ENCODE measurements at places on chromosomes 16 and 17. TPM values are rescaled to one million over a fixed set of nuclear protein-coding genes. Genes with fewer than 3 reads are reported as not detected.

DNA sequence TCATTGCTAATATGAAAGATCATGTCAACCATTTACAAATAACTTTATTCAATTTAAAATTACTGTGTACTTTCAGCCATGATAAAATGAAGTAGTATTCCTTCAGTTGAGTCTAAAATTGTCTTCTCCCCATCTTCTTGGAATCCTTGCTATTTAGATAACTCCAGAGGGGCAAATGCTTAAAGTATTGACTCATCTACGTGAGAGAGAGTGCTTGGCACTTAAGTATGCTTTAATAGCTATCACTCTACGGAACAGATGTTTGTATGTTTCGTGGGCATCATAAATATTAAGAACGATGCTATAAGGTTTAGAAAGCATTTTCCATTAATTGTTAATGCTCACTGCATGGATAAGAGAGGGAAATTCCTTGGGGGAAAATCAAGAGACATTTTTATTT, 69.3 kb upstream of the MED13 start:
- no peak for DNase-seq

- DNase-seq = no peak
These were observed 3.0 kb downstream of the EME1 start for GRCh38 chr17:50375858-50376538.

DOK4 gene
- polyA plus RNA-seq = 36.8 TPM

- DNase-seq = no peak
These were observed 22.2 kb downstream of the SERPINF1 start for GRCh38 chr17:1783834-1784611.

- DNase-seq = peak; percentile 25
These were observed 15.5 kb downstream of the VPS35 start for GRCh38 chr16:46673320-46674013.

GRCh38 chr16:4401094-4401501, 15.3 kb downstream of the CORO7 start:
- DNase-seq = no peak
